ENCODE measurements at places on chromosomes 4 and X.
A peak's percentile ranks its signal among the peaks of the same experiment; 100 is the strongest.

- no peak for DNase-seq
These were observed 285.1 kb downstream of the FRMPD4 start for GRCh38 chrX:12423346-12423745.

DNA sequence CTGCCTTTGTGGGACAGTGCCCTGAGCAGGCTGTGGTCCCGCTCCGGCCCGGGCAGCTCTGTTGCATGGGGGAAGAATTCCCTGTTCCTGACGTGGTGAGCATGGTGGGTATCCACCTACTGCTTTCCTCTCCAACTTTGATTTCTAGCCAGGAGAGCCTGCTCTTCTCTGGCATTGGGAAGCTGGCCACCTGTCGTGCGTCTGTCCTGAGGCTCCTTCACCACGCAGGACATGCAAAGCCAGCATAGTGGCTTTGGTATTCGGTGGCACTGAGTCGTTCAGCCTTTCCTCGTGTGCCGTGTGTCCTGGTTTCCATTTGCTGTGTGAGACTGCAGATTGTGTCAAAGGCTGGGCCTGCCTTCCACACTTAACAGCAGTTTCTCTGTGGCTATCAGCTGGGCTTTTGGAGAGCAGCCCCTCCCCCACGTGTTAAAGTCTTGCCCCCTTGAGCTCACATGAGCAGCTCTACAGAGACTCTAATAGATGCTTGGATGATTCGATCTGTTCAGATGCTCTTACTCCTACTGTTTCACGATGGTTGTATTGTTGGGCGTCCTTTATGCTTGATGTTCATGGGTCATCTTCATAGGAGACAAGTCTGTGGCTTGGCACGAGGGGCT, 46.3 kb upstream of the CLCN4 start:
- DNase-seq, result no peak

GRCh38 chrX:39796856-39797255, 300.9 kb downstream of the BCOR start:
- DNase-seq, result no peak

DNA sequence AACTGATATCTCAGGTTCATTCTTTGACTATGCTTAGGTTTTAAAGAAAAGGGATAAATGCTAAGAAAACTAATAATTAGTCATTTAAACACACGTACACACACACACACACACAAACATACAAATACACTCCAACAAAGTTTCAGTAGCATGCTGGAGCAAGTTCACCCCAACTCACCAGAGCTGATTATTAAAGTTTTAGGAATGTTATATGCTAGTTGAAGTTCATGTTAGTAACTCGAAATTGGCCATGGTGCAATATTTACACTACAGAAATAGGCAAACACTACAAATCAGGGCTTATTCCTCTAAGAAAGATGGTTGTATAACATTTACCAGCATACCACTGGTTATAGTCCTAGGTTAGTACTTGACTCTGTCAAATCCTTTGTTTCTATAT, 384.0 kb upstream of the DIPK2B start:
- DNase-seq, result no peak

- no peak for DNase-seq
These were observed 208.8 kb upstream of the VEGFC start for GRCh38 chr4:177001271-177002175.

DNA sequence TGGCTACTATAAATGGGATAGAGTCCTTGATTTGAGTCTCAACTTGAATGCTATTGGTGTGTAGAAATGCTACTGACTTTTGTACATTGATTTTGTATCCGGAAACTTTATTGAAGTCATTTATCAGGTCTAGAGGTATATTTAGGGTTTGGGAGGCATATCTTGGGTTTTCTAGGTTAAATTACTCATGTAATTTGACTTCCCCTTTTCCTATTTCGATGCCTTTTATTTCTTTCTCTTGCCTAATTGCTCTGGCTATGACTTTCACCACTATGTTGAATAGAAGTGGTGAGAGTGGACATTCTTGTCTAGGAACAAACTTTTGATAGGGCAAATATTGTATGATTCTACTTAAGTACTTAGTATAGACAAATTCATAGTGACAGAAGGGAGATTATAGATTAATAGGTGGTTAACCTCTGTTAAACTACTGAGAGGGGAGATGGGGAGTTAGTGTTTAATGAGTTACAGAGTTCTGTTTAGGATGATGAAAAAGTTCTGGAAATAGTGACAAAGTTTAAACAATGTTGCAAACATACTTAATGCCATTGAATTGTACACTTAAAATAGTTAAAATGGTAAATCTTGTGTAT, 22.8 kb upstream of the HSPA4L start:
- DNase-seq, result no peak

DNA sequence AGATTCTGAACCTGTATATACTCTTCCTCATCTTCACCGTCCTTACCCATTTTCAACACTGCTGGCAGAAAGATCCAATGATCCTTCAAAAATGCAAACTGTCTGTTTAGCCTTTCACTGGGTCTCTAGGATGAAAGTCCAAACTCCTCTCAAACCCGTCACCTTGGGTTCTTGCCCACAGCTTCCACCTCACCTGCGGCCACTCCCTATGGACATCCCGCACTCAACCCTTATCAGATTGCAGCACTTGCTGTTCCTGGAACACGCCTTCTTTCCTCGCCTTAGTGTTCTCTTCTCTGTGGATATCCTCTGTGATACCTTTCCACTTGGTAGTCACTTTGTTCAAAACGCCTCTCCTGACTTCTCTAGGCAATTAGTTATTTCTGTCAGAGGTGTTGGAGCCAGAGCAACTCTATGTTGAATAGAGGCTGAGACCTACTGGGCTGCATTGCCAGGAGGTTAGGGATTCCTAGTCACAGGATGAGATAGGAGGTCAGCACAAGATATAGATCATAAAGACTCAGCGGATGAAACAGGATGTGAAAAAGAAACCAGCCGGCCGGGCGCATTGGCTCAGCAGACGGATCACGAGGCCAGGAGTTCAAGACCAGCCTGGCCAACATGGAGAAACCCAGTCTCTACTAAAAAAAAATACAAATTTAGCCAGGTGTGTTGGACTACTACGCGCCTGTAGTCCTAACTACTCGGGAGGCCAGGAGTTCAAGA, 4.2 kb upstream of the NOCT start:
- no peak for DNase-seq

- no peak for DNase-seq
These were observed 10.3 kb downstream of the CENPI start for GRCh38 chrX:101108284-101108683.

GRCh38 chrX:123803331-123803983, 56.4 kb upstream of the XIAP start:
- no peak for DNase-seq

- no peak for DNase-seq
These were observed 114.4 kb downstream of the GLRA3 start for GRCh38 chr4:174714393-174715211.

DNA sequence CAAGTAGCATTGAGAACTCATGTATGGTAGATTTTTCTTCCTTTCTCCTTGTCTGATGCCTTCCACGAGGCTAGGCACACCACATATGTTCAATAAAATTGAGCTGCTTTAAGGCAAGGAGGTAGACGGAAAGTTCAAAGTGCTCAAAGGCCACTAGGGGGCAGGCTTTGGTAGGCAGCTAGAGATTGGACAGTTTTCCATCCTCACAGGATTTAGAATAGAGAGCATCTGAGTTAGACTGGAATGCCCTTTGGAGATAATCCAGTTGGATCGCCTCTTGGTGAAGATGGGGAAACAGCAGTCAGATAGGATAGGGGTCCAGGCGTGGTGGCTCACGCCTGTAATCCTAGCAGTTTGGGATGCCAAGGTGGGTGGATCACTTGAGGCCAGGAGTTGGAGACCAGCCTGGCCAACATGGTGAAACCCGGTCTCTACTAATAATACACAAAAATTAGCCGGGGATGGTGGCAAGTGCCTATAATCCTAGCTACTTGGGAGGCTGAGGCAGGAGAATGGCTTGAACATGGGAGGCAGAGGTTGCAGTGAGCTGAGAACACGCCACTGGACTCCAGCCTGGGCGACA, 30.4 kb downstream of the ELF4 start:
- peak; percentile 48 for DNase-seq

DNA sequence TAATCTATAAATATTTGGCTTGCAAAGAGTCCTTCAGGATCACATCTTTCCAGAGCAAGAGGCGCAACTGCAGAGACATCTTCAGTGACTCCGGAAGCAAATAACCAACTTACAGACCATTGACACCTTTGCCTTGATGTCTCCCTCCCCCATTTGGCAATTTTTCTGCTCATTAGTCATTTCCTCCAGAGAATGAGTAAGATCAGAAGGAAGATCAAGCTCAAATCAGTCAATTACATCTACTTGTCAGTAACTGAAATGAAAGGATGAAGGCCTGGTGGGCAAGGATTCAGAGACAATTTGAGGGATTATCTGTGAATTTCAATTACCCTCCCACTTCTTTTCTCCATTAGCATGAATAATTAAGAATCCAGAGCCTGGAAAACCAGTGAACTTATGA, 665.6 kb upstream of the CPEB2 start:
- DNase-seq, result no peak

DNA sequence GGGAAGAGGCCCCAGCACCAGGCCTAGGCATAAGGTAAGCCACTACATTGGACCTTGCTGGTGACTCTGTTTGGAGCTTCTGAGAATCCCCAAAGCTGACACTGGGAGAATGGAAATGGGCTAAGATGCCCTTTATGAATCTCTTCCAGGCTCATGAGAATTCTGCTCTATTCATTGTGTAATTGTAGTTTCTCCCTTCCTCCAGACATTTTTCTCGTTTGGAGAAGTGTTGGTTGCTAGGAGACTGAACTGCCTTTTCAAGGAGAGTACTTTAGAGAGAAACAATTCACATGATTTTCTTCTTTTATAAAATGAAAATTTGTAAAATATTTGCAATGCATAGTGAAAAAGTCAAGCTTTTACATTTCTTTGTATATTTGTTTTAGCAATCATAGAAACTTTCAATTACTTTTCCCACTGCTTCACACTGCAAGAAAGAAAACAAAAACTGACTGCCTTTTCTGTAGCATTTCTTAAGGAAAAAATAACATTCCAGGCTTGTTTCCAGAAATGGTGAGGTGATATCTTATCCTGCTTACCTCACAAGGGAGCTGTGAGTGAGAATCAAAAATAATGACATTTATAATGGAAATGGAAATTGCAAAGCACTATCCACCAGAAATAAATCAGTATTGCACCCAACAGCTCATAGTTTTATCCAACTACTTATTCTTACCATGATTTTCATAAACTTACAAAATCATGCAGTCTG, 24.9 kb upstream of the DCHS2 start:
- no peak for DNase-seq

GRCh38 chrX:133939655-133940302, 45.6 kb downstream of the GPC3 start:
- no peak for DNase-seq

- peak; percentile 92 for DNase-seq
These were observed 1.1 kb upstream of the MFAP3L start for GRCh38 chr4:170027181-170027829.

DNA sequence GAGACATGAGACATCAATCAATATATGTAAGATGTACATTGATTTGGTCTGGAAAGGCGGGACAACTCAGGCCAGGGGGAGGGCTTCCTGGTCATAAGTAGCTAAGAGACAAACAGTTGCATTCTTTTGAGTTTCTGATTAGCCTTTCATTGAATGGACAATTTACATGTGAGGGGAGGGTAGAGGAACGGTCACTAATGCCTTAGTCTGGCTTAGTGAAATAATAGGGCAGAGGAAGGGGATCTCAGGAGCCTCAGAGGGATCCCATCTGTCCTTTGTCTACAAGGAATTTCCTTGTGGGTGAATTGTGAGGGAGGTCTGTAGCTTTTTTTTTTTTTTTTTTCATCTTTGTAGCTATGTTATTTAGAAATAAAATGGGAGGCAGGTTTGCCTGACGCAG, 88.3 kb downstream of the GK start:
- DNase-seq, result no peak

GRCh38 chr4:44425614-44426208, 22.9 kb downstream of the KCTD8 start:
- DNase-seq, result no peak

DNA sequence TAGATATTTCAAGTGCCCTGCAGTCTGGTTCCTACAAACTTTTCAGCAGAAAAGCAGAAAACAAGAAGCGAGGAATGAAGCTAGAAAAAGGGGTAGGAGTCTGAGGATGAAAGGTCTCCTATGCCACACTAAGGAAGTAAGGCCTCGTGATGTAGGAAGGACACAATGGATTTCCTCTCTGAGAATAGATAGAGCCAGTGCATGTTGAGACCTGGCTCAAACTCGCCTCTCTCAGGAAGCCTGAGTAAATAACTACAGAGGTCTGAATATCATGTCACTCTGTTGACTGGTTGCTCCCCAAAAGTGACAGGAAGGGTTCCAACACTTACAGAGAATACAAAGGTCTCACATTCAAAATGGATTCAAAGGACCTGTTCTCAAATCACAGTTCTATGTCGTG, 93.3 kb downstream of the GRIA3 start:
- no peak for DNase-seq

- DNase-seq, result no peak
These were observed 65.6 kb downstream of the DCAF8L1 start for GRCh38 chrX:27915617-27916016.

DNA sequence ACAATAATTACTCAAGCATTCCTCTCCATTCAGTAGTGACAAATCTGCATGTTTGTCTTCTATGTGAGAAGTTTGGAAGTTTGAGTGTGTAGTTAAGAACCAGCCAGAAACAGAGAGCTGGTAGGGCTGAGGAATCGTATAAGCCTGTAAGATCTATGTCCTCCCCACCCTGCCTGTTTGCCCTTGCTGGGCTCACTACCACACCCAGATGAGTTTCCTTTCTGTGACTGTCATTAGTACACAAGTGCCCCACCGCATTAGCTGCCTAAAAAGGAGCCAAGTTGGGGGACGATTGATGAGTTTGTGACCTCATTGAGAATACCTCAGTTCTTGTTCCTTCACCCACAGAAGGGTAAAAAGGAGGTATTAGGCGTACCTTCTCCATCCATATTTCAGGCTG, 28.3 kb downstream of the DOCK11 start:
- peak; percentile 14 for DNase-seq

DNA sequence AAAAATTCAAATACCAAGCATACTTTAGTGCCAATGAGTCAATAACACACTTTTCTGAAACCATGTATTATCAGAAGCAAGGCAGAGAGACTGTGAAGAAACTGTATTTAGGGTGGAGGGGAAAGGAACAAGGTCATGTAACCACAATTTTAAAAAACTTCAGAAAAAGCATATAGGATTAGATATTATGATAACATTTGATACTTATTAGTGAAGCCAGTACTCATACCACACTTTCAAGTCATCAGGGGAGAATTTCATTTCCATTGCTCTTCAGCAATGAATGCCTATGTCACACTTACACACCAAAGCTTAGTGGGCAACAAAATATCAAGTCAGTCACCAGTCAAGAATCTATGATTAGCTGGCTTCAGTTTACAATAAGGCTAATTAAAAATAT, 602.2 kb downstream of the IL15 start:
- DNase-seq, result no peak

GRCh38 chr4:40924793-40925117, 175.0 kb downstream of the NSUN7 start:
- DNase-seq, result no peak

- DNase-seq, result no peak
These were observed 17.8 kb downstream of the TBC1D1 start for GRCh38 chr4:37908488-37909331.

DNA sequence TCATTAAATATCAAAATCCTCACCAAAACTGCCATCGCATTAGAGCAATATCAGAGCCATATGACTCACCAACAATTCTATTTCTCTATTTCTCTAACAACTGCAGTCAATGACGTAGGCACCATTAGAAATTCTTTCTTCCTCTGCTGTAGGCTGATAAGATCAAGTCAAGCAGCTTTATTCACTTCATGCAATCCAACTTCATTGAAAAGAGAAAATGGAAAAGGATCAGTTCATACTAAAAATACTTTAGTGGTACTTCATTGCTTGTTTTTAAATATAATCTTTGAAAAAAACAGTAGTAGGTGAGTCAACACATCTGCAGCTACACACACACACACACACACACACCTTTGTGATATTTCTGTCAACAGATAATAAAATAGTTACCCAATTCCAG, 345.3 kb upstream of the TENM3 start:
- no peak for DNase-seq
